ENCODE measurements at places on chromosomes 11 and 22. TPM values are rescaled to one million over a fixed set of nuclear protein-coding genes. Genes with fewer than 3 reads are reported as not detected.

Gene TBX1
- polyA plus RNA-seq = 1.1 TPM

Gene DLAT
- 50.1 TPM for polyA plus RNA-seq

Gene TP53AIP1
- 1.6 TPM for polyA plus RNA-seq

Gene RIMBP3C
- polyA plus RNA-seq = 0.47 TPM

Gene ME3
- polyA plus RNA-seq = 24.7 TPM

Gene CASTOR1
- polyA plus RNA-seq = 13.2 TPM

Gene MIAT
- 0.68 TPM for polyA plus RNA-seq

Gene TEAD1
- 96.6 TPM for polyA plus RNA-seq

Gene BAIAP2L2
- polyA plus RNA-seq = 11.2 TPM

Gene SBF1
- 42.9 TPM for polyA plus RNA-seq

Gene ZNF70
- 8.6 TPM for polyA plus RNA-seq

Gene TPBGL
- polyA plus RNA-seq = 0.09 TPM

Gene OR8D4
- polyA plus RNA-seq = not detected

Gene MARK2
- 35.8 TPM for polyA plus RNA-seq

Gene MRGPRF
- 28.3 TPM for polyA plus RNA-seq

Gene FADS2
- polyA plus RNA-seq = 148 TPM

Gene IGSF9B
- 8.4 TPM for polyA plus RNA-seq

Gene MED15
- 62.9 TPM for polyA plus RNA-seq
